ENCODE measurements at places on chromosomes 3 and 15.

GRCh38 chr3:112653209-112653871, 12.4 kb upstream of the CCDC80 start:
- peak; percentile 86 for DNase-seq

- no peak for DNase-seq
Observed at GRCh38 chr3:16936676-16937230, 52.0 kb downstream of the PLCL2 start.

- no peak for DNase-seq
Observed at GRCh38 chr15:91927585-91927984, 74.1 kb downstream of the SLCO3A1 start.

GRCh38 chr15:83099290-83099689, 8.2 kb upstream of the TM6SF1 start:
- DNase-seq = no peak

- no peak for DNase-seq
Observed at GRCh38 chr3:182829761-182830405, 36.6 kb downstream of the ATP11B start.

- peak; percentile 74 for DNase-seq
Observed at GRCh38 chr15:44215594-44215993, 20.5 kb upstream of the FRMD5 start.

DNA sequence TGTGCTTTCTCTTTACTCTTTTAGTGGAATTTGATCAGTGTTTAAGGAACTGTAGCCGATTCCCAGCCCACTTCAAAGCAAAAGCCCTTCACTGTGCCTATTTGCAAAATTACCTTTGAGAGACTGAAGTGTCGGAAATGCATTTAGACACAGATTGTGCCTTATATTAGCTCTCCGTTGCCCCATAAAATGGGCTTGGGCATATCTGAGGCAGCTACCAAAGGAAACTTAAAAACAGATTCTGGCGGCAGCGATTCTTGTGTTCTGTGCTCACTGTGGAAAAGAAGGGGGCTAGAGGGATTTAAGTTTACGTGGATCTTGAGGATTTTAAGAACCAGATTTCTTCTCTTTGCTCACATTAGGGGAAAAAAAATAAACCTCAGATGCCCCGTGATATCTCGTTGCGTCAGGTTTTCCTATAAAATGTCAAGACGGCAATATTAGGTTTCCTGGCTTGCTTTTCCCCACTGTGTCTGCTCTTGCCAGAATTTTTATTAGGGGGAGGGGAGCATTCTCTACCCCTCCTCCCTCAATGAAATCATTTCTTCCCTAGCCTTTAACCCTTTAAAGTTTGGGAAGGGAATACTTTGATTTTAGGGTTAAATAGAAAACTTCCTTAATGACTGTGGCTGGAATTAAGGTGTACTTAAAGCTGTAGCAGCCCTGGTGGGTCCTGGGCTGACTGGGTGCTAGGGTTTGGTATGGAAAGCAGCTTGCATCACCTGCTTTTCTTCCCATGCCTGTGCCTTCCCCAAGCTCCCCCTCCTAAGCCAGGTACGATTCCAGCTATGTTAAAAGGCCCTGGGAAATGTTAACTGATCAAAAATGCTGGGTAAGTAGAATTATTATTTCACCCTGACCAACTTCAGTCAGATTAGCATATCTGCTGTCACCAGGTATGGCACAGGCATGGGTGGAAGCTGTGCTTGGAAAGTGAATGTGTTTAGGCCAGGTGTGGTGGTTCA, 73.8 kb downstream of the SMAD3 start:
- DNase-seq = no peak

- peak; percentile 74 for DNase-seq
Observed at GRCh38 chr15:90001683-90002427, 731 bp downstream of the ZNF710 start.

- peak; percentile 8 for DNase-seq
Observed at GRCh38 chr3:116388867-116389385, 56.4 kb downstream of the LSAMP start.

GRCh38 chr3:134378818-134379217, 4.6 kb upstream of the AMOTL2 start:
- no peak for DNase-seq

- DNase-seq = no peak
Observed at GRCh38 chr3:152399374-152399773, 130.6 kb downstream of the MBNL1 start.

GRCh38 chr3:170081079-170081741, 43.4 kb downstream of the GPR160 start:
- peak; percentile 47 for DNase-seq
